ENCODE measurements at places on chromosomes 1 and 21. TPM values are rescaled to one million over a fixed set of nuclear protein-coding genes. Genes with fewer than 3 reads are reported as not detected.
A peak's percentile ranks its signal among the peaks of the same experiment; 100 is the strongest.

DNA sequence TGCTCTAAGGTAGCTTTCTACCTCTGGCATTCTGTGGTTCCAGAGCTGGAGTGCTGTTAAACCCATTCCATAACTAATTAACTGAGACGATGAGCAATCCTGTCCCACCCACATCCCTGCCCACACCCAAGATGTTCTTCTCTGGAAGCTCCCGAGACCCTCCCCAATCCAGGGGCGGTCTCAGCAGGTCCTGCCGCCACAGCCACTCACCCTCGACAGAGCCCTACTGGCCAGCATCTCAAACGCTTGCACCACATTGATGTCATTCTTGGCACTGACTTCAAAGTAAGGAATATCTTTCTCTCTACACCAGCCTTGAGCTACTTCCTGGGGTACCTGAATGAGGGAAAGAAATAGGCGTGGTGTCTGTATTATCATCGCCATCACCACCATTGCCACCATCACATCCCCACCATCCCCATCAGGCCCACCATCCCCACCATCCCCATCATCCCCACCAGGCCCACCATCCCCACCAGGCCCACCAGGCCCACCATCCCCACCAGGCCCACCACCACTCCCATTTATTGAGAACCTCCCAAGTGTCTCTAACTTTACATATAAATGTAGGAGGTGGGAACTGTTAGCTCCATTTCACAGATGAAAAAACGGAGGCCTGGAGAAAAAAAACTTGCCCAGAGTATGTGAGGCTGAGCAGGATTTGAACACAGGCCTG, 17.7 kb downstream of the RAB7B start:
- DNase-seq, result no peak

Gene APCS
- not detected for total RNA-seq

DNA sequence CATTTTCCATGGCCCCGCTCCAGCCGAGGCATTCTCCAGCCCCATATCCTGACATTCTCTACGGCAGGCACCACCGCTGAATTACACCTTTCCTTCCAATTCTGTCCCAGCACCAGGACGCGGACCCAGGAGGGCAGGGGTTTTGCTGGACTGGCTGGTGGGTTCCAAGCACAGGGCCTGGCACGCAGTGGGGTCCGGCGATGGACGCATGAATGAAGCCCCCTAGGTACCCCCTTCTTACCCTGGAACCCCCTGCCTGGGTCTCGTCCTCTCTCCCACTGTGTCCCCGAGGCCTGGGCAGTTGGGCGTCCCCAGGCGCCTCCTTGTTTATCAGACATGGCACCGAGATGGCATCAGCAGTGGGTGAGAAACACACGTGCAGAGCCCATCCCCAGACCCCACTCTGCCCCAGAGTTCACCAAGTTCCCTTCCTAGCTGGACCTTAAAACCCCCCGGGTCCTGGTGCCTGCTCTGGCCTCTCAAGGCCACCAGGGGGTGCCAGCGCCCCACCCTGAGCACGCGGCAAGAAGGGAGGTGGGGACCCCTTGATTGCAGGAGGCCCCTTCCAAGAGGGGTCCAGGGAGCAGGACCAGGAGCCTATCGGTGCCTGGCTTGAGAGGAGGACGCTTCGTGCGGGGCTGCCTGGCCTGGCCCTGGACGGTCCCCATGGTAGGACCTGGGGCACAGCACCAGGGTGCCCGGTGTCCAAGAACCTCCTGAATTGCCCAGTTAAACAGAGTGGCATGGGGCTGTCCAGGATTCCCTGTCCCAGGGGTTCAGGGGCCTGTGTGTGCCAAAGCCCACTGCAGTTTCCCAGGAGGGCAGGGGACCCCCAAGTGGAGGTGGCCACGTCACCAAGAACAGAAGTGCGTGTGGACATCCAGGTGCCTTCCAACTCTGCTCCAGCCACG, 46.1 kb downstream of the MEGF6 start:
- DNase-seq, result peak; percentile 43

GRCh38 chr1:231187571-231187970, 25.7 kb downstream of the TRIM67 start:
- no peak for DNase-seq

Gene CD5L
- not detected for total RNA-seq

DNA sequence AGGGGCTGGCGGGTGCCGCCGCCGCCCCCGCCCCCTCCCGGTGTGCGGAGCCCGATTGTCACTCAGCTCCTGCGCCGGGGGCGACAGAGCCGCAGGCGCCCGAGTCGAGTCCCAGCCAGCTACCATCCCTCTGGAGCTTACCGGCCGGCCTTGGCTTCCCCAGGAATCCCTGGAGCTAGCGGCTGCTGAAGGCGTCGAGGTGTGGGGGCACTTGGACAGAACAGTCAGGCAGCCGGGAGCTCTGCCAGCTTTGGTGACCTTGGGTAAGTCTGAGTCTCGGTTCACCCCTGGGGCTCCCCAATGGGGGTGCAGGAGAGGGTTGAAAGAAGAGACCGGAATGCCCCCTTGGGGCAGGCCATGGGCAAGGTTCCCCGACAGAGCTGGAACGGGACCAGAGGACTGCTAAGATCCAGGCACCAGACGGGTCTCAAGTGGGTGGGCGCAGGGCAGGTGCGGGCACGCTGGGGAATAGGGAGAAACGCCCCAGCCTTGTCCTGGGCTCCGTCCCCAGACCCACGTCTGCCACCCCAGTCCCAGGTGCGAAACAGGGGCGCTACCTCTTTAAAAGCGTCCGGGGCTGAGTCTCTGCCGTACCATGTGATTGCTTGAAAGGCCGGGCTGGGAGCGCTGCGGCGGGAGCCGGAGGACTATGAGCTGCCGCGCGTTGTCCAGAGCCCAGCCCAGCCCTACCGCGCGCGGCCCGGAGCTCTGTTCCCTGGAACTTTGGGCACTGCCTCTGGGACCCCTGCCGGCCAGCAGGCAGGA, at the start of gene ADORA1:
TSS of gene ADORA1 (plus strand) at position 61 of the 765 bp plus-strand sequence. CDS start 1,116 bp downstream, outside the sequence.
- no peak for DNase-seq

- no peak for DNase-seq
These were observed 309.9 kb upstream of the PRMT6 start for GRCh38 chr1:106746448-106747085.

DNA sequence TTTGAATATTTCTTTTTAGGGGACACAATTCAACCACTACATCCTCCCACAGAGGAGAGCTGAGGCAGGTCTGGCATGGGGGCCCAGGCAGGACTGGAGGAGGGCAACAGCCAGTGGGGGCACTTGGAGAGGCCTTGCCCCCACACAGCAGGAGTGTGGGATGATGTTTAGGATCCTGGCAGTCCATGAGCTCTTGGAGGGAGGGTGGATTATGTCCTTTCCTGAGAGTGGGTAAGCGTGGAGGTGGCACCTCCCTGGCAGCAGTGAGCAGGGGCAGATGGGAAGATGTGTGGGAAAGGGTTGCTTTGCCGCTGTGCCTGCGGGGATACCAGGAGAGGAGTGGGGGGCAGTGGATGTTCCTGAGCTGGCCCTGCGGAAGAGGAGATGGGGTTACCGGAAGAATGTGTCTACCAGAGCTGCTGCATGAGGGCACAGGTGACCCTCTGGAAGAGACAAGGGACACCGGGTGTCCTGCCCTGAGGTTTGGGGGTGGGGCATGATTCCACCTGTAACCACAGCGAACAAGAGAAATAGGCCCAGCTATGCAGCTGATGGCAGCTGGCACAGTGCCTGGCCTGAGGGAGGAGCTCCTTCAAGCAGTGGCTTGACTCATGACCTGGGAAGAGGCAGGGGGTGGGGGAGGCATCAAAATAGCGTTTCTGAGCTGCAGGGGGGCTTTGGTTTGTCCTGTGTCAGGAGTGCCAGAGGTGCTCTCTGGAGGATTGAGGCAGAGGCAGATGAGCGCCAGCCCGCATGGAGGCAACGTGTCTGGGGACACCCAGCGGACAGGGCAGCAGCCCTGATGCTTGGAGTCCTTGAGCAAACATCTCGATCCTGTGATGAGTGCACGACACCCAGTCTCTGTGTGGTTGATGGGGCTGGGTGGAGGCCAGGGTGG, 123.9 kb upstream of the TMPRSS2 start:
- no peak for DNase-seq

GRCh38 chr1:223845037-223845809, 524 bp downstream of the TP53BP2 start:
- DNase-seq, result peak; percentile 61

- no peak for DNase-seq
These were observed 111.8 kb upstream of the PALMD start for GRCh38 chr1:99533909-99534637.

- DNase-seq, result no peak
These were observed 2.4 kb downstream of the THAP3 start for GRCh38 chr1:6627031-6627430.

GRCh38 chr1:201217146-201217545, 26.5 kb downstream of the IGFN1 start:
- no peak for DNase-seq

Gene C1orf116
- total RNA-seq, result not detected

Gene KRTAP11-1
- total RNA-seq, result not detected

DNA sequence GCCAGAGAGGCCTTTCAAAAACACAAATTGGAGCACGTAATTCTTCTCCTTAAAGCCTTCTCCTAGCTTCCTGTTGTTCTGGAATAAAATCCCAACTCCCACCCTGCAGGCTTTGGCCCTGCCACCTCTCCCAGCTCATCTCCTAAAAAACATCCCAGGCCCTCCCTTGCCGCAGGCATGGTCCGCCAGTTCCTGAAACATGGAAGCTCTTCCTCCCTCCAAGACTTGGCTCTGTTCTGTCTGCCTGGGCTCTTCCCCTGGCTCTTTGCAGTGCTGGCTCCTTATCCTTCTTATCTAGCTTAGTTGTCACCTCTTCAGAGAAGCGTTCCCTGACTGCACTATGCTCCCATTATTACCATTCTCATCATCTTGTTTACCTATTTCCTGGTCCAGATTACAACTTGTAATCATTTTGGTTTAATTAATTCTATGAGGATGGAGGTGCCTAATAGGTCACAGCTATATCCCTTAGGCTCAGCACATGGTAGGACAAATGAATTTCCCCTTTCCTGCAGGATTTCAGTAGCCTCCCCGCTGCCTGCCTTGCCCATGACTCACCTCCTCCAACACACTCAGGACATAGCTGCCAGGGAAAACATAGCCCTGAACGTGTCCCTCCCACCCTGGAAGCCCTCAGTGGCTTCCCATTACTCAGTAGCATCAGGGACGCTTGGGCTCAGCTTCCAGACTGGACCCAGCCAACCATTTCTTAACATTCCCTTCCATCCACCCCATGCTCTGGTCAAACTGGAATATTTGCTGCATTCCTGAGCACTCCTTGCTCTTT, 15.7 kb upstream of the IGSF21 start:
- DNase-seq, result no peak

Gene AKNAD1
- total RNA-seq, result not detected

Measured in activated CD8-positive, alpha-beta T cell treated with anti-CD3 and anti-CD28 coated beads, Interleukin-2, amount 10 ng/mL, durations not matched to agents 7 days and 5 days (primary cell).